ENCODE measurements at places on chromosomes 11 and 22.

DNA sequence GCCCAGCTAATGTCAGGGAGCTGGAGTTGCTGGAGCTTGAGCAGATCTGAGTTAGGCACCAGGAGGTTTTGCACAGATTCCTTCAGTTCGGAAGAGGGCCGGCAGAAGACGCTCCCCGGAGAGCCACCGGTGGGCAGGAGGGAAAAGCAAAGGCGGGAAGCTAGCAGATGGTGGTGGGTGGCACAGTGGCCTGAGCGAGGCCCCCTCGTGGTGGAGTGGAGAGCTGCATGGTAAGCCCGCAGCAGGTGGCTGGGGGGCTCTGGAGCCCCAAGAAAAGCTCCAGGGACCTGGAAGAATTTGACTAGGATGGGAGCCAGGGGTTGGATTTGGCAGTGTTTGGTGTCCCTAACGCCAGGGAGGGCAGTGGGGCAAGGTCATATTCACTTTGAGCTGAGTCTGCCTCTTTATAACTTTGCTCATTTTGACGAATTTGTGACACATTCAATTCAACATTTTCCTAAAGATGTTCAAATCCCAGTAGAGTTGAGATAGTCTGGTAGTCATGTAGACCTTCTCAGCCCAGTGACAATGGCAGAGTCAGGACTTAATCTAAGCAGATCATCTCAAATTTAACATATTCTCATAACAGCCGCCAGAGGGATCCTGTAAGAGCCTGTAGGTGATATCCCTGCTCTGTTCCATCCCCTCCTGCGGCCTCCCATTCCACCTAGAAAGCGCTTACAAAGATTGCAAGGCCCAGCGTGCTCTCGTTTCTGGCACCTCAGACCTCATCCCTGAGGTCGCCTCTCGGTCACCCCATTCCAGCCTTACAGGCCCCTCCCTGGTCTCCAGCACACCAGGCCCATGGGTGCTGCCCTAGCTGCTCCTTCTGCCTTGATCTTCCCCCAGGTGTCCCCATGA lies 57.9 kb downstream of the TRIM29 start:
- DNase-seq: no peak

DNA sequence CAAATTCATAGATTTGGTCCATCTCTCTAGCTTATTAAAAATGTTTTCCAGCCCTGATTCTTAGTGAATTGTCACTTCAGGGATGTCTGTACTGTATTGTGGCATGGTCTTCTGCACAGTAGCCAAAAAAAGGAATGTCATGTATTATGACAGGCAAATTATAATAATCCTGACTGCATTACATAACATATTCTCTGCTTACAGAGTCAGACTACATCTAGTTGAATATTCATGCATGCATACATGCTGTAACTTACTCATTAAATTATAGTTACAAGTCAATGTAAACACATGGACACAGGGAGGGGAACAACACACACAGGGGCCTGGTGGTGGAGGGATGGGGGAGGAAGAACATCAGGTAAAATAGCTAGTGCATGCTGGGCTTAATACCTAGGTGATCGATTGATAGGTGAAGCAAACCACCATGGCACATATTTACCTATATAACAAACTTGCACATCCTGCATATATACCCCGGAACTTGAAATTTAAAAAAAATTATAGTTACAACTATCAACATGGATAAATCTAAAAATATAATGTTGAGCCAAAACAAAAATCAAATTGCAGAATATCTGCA lies 31.5 kb upstream of the SMCO4 start:
- DNase-seq: no peak

DNA sequence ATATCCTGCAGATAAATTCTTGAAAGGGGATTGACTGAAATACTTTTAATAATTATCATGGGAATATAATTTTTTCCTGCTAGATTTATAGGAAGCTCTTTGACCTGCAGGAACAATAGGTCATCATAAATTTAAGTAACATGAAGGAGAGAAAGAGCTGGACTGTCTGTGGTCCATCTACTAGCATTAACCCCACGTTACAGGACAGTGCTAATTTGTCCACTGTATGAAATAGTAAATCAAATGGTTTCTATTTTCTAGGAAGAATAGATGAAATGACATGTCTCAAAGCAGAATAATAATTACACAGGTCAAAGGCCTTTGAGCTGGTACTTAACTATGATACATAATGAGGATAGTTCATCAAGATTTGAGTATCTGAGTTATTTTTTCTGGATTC lies 825.4 kb upstream of the CNTN5 start:
- no peak for DNase-seq

GRCh38 chr11:96508861-96509260 lies 119.0 kb downstream of the JRKL start:
- DNase-seq: no peak

- DNase-seq: peak; percentile 11
These were observed 9.5 kb downstream of the RBMXL2 start for GRCh38 chr11:7098235-7098832.

GRCh38 chr22:49004484-49005399 lies 822.9 kb downstream of the BRD1 start:
- DNase-seq: no peak

- peak; percentile 33 for DNase-seq
These were observed 310.8 kb upstream of the PITPNB start for GRCh38 chr22:28229566-28230485.

- no peak for DNase-seq
These were observed 615.6 kb downstream of the TBC1D22A start for GRCh38 chr22:47377926-47378560.

DNA sequence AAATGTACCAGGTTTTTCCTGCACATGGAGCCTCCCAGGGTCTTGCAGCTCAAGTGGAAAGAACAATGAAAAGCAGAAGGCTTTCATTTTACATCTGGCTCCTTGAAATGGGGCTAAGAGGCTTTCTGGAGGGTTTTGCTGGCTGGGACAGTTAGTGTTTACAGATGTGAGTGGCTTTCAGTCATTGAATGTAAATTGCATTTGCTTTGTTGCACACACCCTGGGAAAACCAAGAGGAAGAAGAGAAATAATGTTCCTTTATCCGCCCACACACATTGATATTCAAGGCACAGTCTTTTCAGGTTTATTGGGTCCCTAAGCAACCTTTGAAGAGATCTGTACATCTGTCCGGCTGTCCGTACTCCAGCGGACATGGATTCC lies 144.5 kb downstream of the SPON1 start:
- no peak for DNase-seq

DNA sequence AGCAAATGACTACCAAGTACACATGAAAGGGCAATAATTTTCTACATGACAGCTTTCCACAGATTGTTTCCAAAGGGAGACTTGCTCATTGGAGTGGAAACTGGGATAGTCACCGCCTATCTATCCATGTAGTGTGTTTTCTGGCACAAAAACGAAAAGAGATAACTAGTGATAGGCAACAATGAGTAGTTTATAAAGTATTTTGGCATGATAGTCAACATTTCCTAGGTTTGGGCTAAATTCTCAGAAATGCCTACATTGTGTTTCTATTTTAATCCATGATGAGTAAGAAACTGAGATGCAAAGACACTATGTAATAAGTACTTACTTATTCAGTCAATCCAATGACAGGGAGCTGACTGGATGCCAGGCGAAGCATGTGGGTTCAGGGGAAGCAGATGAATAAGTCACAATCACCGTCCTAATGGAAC lies 1129.1 kb downstream of the DLG2 start:
- peak; percentile 2 for DNase-seq

DNA sequence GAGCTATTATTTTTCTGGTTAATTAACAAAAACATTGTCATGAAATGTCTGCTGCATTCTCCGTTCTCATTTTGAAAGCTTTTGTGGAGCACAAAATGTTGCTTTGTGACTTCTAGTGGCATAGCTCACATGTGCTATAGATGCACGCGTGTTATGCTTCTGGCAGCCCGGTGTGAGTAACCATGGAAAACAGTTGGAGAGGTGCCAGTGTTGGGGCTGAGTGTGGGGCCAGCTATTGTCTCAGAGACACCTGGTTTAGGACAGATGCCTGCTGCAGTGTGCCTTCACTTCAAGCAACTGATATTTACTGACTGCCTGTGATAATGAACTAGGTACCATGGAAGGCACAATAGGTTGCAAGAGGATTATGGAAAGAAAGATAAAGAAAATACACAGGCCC lies 760.6 kb downstream of the NTM start:
- no peak for DNase-seq

DNA sequence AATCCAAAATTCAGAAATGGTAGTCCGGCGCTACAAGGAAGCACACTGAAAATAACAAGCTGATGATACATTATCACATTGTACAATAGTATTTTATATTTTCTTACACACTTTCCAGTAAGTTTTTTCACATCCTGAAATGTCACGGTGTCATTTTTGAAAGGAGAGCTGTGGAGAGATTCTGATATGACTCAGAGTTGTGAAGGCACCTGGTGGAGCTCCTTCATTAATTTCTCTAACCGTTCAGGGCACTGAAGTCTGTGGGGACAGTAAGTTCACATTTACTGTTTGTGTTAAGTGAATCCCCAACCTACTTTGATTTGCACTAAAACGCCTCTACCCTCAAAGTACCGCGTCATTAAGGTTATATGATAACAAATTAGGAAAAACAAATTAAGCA lies 13.3 kb downstream of the LDHAL6A start:
- no peak for DNase-seq

- no peak for DNase-seq
These were observed 48.5 kb downstream of the GUCY1A2 start for GRCh38 chr11:106969644-106970355.

DNA sequence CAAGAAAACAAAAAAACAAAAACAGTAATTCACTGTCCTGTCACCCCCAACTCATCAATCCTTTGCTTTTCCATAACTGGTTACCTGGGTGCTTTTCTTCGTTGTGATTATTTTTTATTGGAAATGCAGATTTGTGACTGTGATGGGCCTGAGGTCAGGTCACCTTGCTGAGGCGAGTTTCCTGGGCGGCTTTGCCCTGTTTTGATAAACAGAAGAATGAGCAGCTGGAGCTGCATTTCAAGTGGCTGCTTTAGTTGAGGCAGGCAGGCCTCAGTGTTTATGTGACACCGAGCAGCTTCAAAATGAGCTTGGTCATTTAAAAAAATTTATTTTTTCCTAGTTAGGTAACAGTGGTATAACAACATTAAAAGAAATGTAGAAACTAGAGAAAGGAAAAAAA lies 22.2 kb downstream of the PTPRJ start:
- DNase-seq: no peak

- DNase-seq: no peak
These were observed 5.6 kb upstream of the LDLRAD3 start for GRCh38 chr11:35938231-35938630.

DNA sequence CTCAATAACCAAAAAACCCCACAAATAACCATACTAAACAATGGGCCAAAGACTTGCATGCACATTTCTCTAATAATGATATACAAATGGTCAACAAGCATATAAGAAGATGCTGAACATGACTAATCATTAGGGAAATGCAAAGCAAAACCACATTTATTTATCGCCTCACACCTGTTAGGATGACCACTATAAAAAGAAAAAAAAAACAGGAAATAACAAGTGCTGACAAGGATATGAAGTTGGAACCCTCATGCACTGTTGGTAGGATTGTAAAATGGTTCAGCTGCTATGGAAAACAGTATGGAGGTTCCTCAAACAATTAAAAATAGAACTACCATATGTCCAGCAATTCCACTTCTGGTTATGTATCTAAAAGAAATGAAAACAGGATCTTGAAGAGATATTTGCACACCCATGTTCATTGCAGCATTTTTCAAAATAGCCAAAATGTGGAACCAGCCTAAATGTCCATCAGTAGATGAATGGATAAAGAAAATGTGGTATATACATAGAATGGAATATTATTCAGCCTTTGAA lies 66.2 kb downstream of the AMBRA1 start:
- no peak for DNase-seq

DNA sequence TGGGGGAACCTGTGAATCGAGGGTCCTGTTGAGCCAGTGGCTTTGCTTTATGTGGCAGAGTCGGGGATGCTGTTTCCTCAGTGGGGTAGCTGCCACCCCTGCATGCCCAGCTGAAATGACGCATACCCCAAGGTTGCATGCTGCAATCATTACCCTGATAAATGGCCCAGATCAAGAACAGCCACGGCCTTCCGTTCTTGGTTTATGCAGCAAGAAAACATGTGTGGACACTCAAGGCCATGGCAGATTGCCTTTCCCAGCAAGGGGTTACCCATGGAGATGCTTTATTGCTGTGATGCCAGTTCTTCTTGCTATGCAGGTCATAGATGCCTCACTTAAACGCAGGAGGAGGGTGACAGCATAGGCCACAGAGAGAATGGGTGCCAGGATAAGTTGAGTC lies 14.3 kb upstream of the SREBF2 start:
- DNase-seq: no peak

- DNase-seq: peak; percentile 96
These were observed 195.4 kb upstream of the ARHGAP20 start for GRCh38 chr11:110907629-110908028.

DNA sequence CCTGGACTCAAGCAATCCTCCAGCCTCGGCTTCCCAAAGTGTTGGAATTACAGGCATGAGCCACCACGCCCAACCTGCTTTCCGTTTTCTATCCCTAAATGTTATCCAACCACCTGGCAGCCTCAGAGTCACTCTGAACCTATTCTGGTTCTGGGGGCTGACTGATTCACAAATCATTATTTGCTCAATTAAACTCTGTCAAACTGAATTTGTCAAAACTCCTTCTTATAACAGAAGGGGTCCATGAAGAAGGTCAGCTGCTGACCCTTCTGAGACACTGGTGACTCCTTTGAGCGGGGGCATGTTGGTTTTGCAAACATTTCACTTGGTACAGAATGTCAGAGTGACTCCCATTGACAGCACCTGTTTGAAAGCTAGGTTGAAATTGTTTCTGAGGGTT lies 1.8 kb upstream of the VPS37C start:
- no peak for DNase-seq

GRCh38 chr11:15737320-15737719 lies 619.0 kb downstream of the SOX6 start:
- no peak for DNase-seq

- DNase-seq: peak; percentile 68
These were observed 62.4 kb upstream of the BMAL1 start for GRCh38 chr11:13215149-13215548.

- no peak for DNase-seq
These were observed 1387.0 kb upstream of the RAG2 start for GRCh38 chr11:37984991-37985390.

GRCh38 chr11:131866535-131867400 lies 496.4 kb downstream of the NTM start:
- no peak for DNase-seq

DNA sequence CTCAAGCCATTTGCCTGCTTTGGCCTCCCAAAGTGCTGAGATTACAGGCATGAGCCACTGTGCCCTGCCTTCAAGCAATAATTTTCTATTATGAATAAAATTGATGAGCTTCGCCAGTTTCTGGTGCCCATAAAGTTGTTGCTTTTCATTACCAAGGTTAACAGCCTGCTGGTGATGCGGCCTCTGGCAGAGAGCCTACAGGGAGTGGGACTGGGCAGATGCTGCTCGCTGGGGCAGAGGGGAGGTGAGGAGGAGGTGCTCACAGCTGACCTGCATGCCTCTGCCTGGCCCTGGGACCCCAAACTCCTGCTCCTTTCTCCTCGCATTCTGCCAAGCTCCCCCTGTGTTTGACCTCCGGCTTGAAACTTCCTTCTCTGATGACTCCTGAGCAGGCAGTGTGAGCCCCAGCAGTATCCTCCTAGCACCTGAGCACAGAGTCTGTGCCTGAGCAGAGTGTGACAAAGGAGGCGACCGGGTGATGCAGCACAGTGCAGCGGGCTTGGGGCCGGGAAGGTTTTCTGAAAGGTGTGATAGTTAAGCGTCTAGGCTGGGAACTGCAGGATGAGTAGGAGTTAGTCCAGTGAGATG lies 56.1 kb upstream of the B3GAT1 start:
- DNase-seq: no peak

- DNase-seq: no peak
These were observed 13.3 kb downstream of the SMPD1 start for GRCh38 chr11:6403539-6403938.
